ENCODE measurements at places on chromosomes 12 and 14. TPM values are rescaled to one million over a fixed set of nuclear protein-coding genes. Genes with fewer than 3 reads are reported as not detected.

SLC25A21 gene
- 0.61 TPM for total RNA-seq

EMP1 gene
- total RNA-seq, result 245 TPM

DNA sequence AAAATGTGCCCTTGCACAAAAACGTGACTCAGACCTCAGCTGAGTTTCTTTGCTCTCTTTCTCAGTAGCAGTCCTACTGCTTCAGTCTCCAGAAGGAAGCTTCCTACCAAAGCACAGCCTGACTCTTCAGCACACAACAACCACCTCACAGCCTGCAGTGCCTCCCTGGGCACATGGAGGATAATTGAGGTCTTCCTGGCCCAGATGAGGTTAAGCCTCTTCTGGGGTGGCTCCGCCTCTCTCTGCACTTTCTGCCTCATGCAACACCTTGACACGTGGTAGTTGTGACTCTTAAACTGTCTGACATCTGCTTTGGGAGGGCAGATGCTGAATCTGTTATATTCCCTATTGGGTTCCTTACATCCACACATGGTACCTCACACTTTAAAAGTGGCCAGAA lies 33.8 kb downstream of the GIT2 start:
- no peak for DNase-seq

GRCh38 chr12:82408844-82409243 lies 50.5 kb downstream of the METTL25 start:
- no peak for DNase-seq

PAX9 gene
- 0.29 TPM for total RNA-seq
